ENCODE measurements at places on chromosomes 7 and 10.

GRCh38 chr10:59864141-59864962 is 42.0 kb downstream of the CCDC6 start:
- no peak for DNase-seq

DNA sequence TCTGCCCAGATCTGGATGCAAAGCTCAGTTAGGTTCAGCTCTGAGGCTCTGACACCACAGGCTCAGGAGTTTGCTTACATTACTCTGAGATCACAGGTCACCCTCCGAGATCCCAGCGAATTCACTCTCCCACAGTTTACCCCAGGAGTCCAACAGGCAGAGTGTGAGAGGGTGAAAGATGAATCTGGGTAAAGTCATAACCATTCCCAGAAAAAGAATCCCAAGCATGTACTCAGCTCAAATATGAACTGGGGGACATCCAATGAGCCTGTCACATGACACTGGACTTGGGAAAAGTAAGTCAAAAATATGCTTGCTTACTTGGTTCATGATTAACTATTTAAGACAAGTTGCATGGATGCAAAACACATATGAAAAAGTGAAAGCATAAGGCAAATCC is 110.3 kb upstream of the ARID5B start:
- DNase-seq: no peak

DNA sequence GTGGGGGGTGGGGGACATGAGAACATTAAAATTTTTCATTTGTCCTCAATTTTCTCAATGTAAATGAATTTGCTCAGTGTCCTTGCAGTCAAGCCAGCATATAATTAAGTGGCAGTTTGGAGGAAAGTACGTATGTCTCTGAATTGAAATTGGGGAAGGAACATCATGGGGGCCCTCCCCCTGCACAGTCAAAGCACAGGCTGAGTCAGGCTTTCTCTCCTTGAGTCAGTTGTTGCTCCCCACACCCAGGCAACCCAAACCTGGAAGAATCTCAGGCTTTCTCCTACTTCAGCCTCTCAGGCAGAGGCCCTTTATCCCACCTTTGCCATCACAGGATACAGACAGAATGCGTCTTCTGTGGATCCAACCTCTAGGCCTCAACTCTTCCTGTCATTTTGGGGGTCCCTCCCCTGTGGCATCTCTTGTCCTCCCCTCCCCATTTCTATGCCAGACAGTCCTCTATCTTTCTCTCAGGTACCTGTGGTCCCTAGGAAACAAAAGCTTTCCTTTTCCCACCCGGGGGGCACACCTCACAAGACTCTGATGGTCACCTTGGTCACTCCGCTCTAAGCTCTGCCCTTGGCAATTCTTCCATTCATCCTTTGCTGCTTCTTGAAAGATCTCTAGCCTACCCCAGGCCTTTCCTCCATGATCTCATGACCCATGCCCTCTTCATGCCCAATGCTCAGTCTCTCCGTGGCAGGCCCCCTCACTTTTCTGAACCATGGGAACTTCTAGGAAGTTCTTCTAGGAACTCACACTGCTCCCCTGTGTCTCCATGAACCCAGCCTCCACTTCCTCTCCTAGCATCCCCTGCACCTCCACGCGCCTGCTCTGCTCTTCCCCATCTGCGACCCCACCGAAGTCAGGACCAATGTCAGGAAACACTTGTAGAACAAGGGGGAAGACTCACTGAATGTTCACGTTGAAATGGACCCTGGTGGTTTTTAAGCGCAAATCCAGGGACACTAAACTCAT is 40.4 kb downstream of the CREB3L2 start:
- peak; percentile 50 for DNase-seq

GRCh38 chr10:77909021-77909748 is 17.4 kb downstream of the DLG5 start:
- DNase-seq: no peak

DNA sequence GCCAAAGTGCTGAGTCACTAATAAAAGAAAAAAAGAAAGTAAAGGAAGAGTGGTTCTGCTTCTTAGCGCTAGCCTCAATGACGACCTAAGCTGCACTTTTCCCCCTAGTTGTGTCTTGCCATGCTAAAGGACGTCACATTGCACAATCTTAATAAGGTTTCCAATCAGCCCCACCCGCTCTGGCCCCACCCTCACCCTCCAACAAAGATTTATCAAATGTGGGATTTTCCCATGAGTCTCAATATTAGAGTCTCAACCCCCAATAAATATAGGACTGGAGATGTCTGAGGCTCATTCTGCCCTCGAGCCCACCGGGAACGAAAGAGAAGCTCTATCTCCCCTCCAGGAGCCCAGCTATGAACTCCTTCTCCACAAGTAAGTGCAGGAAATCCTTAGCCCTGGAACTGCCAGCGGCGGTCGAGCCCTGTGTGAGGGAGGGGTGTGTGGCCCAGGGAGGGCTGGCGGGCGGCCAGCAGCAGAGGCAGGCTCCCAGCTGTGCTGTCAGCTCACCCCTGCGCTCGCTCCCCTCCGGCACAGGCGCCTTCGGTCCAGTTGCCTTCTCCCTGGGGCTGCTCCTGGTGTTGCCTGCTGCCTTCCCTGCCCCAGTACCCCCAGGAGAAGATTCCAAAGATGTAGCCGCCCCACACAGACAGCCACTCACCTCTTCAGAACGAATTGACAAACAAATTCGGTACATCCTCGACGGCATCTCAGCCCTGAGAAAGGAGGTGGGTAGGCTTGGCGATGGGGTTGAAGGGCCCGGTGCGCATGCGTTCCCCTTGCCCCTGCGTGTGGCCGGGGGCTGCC is at the start of gene IL6:
Gene IL6 (plus strand): TSS at position 294 of the 807 bp plus-strand sequence. CDS start 63 bp downstream, at position 357.
- DNase-seq: peak; percentile 16

GRCh38 chr7:77658928-77659327 is 37.3 kb upstream of the RSBN1L start:
- DNase-seq: no peak

- no peak for DNase-seq
Observed at GRCh38 chr7:75572396-75572795, 80.3 kb downstream of the SPDYE5 start.

DNA sequence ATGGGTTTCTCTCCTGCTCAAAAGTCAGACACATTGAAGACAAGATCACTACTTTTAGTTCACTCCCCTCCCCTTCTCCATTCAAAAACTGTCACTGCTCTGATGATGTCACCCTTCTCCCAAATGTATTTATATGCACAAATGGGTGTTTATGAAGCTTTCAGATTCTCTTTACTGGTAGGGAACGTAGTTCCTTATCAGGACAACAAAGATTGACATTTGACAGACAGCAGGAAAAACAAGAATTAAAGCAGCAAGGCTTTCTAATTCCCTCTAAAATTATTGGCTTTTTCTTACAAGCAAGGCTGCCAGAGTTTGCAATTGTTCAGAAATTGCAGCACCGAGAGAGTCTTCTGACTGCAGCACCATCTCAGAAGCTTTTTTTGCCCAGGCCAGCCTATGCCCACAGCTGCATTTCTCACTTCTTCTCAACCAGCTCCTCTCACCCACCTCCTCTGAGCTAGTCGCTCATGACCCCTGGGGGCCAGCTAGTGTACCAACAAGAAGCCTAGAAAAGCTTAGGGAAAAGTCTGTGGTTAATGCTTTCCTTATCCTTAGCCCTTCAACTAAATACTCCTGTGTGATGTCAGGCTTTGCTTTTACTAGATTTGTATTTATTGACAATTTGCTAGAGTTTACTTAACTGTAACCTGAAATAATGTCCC is 265.1 kb downstream of the HTR7 start:
- DNase-seq: peak; percentile 8

DNA sequence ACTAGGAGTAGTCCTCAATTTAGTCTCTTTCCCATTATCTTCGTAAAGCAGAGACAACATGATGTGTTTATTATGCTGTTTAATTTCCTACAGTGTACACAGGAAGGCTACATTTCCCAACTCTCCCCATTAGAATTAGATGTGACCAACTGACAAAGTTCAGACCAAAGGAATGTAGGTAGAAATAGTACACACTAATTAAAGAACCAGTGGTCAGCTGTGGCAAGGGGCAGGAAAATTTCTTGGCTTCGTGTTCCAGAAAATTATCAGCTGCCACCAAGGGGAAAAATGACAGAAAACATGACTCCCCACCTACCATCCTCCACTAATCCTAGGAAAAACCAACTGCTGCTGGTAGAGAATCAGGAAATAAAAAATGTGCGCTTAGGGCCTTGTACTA is 125.6 kb downstream of the PPP1R3A start:
- no peak for DNase-seq

DNA sequence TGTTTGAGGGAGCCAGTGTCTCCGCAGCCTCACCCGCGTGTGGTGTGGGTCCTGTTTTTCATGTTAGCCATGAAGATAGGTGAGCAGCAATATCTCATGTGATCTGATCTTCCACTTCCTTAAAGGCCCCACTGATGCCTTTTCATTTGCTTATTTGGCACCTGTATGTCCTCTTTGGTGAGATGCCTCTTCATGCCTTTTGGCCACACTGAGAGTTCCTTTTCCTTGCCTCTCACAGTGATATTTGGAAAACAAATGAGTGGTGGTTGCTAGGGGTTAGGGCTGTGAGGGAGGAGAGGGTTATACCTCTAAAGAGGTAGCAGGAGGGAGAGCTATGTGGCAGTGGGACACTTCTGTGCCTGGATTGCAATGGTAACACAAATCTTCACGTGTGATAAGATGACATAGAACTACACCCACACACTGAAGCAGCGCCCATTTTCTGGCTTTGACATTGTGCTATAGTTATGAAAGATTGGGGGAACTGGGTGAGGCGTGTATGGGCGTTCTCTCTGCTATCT is 90.4 kb upstream of the TNS3 start:
- no peak for DNase-seq

DNA sequence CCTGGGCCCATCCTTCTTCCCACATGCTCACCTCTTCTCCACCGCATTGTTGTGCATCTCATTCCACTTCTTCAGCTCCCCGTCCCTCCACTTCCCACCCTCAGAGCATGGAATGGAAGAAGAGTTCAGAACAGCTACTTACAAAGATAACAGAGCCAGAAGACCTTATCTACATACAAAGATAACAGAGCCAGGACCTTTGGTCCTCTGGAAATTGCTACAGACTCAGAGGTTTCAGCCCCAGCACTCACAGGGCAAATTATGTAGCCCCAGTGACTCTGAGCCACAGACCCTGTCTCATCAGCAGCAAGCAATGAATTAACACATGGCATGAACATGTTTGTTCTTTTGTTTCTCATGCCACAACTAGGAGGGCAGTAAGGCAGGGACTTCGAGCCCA is 28.7 kb upstream of the SLC29A3 start:
- DNase-seq: no peak

DNA sequence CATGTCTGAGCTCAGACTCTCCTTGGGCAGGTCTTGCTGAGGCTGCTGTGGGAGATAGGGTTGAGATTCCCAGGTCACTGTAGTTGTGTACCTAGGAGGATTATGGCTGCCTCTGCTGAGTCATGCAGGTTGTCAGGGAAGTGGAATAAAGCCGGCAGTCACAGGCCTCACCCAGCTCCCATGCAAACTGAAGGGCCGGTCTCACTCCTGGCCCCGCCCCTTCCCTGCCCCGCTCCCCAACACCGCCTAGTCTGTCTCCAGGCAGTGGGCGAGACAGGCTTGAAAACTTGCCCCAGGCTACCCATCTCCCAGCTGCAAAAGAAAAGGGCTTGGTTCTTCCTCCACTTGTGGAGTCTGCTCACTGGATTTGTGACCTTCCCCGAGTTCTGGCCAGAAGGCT is 41.6 kb upstream of the SDHAF3 start:
- DNase-seq: no peak

DNA sequence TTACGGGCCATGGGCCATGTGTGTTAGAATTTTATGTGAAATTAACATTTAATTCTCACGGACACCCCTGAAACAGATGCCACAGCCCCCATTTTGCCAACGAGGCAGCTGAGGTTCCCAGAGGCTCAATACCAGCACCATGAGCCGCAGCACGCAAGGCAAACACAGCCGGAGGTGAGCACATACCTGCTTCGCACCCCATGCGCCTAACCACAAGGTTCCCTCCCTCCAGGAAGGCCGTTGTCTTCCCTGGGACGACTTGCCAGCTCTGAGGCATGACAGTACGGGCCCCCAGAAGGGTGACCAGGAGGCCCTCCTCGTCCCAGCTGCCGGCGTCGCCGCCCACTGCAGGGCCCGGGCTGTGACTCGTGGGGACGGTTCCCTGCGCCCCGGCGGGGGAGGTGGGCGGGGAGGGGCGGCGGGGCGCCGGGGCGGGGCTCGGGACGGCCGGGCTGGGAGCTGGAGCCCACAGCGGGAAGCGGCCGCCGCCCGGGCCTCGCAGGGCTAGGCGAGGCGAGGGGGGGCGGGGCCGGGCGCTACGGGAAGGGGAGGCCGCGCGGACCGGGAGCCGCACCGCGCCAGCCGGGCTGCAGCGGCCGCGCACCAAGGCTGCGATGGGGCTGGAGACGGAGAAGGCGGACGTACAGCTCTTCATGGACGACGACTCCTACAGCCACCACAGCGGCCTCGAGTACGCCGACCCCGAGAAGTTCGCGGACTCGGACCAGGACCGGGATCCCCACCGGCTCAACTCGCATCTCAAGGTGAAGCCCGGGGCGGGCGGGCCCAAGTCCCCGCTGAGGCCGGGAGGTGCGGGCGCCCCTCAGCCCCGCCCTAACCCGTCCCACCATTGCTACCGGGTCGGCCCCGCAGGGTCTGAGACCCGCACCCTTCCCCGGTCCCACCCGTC is at the start of gene CAV2:
Gene CAV2 (plus strand): TSS at position 571 of the 910 bp plus-strand sequence. CDS start 44 bp downstream, at position 615.
- DNase-seq: peak; percentile 10

DNA sequence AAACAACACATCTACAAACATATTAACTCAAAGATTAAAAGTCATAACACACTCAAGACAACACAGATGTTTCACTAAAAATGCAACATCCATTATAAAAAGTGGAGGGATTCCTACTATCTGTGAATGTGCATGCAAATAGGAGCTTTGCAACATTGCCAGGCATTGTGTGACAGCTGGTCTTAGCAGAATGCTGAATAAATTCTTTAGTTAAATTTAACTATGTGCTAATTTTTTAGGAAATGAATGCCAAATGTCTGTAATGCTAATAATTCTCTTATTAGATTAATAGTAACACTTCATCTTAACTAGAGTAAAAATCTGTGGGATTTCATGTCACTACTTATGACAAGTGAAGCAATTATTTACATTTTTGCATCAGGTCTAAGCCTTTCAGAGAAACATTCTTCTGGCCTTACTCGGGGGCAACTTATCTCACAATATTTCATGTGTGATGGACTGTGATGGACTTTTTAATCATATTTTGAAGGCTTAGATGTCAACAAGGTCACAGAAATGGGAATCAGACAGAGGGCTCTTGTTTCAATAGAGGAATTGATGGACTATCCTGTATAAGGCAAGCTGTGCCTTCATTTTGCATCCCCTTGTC is 524.6 kb upstream of the KCND2 start:
- no peak for DNase-seq

- DNase-seq: no peak
Observed at GRCh38 chr10:16769331-16769730, 47.9 kb downstream of the RSU1 start.

DNA sequence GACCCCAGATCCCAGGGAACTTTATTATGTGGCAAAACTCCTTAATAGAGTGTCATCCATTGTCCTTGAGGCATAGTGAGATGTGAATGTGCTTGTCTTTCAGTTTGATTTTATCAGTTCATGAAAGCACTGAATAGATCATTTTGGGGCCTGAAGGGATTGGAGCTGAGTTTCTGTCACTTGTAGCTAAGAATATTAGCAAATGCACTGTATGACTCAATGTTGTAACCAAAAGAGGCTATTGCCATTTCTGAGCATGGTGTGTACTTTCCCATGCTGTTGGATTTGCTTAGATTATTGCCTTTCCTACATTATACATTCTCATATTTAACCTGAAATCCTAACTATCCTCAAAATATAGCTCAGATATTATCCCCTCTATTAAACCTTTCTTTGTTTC is 130.4 kb downstream of the PRKG1 start:
- DNase-seq: no peak
